NCI-H1105 (cell line): ENCODE measurements at places on chromosomes 11 and 22.

- DNase-seq: no peak
Measured at GRCh38 chr22:28017859-28018258, 98.8 kb upstream of the PITPNB start.

DNA sequence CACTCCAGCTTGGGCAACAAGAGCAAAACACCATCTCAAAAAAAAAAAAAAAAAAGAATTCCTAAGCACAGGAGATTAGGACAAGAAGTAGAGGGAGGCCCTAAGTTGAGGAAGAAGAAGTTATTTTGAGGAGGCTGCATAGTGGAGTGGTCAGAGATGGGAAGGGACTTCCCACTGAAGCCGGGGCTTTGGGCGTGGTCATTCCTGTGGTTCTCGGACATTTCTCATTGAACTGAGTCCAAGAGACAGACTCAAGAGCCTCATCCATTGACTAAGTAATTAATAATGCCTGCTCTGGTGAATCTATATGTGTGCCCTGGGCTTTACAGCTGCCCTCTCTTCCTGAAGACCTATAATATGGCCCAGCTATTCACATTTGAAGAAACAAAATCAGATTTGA, 53.2 kb upstream of the FTH1 start:
- no peak for DNase-seq

- no peak for DNase-seq
Measured at GRCh38 chr22:48844056-48844675, 983.5 kb downstream of the BRD1 start.

GRCh38 chr11:86678823-86679222, 6.4 kb upstream of the ME3 start:
- DNase-seq: no peak

DNA sequence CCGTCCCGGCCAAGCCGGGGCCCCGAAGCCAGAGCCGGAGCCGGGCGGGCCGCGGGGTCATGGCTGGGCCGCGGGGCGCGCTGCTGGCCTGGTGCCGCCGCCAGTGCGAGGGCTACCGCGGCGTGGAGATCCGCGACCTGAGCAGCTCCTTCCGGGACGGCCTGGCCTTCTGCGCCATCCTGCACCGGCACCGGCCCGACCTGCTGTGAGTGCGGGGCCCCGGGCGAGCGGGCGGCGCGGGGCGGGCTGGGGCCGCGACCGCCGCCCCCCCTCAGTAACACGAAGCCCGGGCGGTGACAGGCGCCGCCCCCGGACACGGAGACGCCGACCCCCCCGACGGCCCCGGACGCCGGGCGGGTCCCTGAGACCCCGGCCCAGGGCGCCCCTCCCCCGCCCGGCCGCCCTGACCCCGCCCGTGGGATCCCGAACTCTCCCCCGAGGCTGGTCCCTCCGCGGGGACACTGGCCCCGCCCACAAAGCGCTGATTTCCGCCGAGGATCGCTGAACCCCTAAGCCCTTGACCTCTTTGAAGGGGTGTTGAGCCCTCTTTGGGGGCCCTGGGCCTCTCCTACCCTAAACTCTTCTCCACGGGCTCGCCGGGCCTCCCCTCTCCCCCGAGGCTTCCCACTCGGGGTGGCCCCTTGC, 389 bp downstream of the MICALL1 start:
- no peak for DNase-seq

- no peak for DNase-seq
Measured at GRCh38 chr11:125768336-125769046, 10.1 kb downstream of the PATE2 start.

DNA sequence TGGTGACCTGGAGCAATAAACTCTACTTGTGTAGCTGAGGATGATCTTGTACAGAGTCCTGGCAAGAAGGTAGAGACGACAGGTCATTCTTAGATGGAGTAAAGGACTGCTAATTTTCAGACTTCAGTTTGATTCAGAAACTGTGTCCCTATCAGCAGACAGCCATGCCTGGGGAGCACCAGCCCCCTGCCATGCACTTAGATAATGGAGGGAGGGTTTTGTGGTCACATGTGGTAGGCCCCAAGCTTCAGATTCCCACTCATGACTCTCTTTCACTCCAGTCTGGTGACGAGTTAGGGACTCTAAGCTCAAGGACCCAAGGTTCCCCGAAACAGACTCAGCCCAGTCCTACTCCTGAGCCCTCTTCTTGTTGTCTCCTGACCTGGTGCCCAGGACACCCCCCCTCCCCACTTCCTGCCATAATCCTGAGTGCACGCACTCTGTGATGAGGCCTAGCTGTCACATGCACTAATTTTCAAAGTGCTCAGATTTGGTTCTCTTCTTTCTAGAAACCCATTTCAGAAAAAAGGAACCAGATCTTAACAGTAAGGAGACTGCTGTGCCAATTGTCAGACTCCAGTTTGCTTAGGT, 10.2 kb upstream of the AMPD3 start:
- DNase-seq: no peak

DNA sequence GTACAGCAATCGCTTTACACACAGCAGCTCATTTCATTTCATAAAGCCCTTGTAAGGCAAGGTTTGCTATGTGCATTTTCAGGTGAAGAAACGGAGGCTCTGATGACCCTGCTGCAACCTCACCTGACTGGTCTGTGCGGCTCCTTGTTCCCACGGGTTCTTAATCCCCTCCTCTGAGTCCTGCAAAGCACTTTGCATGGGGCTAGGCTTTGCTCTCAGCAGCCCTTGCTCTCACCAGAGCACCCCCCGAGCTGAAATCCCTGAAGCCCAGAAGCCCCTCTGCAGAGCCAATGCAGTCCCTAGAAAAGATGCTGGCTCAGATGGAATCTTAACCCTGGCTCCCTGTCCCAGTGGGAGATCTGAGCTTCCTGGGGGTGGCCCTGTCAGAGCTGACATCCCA, 11.0 kb upstream of the APOL6 start:
- DNase-seq: no peak

DNA sequence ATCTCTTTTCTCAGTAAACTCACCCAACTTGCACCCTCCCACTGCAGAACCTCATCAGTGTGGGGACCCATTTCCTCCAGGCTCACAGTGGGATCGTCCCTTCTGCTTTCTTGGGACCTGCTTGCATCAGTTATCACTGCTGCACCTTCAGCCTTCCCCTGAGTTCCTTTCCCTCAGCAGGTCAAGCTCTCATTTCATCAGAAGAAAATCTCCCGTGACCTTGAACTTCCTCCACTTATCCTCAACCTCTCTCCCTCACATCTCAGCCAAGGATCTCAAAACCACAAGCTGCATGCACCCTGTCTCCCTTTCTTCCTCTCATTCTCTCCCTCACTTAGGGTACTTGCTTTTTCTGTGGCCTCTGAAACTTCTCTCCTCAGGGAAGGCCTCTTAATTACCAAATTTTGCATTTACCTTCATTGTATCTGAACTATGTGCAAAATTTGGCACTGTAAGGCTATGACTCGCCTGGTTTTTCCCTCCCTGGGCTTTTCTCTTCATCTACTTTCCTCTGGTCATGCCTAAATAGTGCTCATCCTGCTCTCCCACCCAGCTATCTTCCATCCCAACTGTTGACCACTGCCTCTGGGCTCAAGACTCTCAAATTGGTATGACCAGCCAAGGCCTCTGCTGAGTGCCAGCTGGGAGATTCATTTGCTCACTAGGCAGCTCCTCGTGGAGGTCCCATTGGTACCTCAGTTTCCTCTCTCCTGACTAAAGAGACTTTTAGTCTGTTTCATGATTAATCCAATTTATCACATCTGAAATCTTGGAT, 2.7 kb upstream of the RCE1 start:
- DNase-seq: no peak

DNA sequence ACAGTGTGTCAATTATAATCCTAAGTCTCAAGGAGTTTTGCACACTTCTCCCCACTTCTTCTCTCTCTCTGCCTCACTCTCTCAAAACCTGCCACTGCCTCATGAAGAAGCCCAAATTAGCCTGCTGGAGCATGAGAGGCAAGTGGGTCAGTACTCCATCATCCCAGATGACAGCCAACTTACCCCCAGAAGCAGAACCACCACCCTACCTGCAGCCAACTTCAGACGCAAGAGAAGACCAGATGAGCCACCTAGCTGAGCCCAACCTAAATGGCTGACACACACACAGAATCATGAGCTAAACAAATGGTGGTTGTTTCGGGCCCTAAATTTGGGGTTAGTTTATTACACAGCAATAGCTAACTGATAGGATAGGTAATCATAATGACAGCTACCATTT, 61.2 kb downstream of the CD82 start:
- DNase-seq: no peak

- DNase-seq: no peak
Measured at GRCh38 chr11:34280945-34281872, 76.6 kb downstream of the ABTB2 start.

DNA sequence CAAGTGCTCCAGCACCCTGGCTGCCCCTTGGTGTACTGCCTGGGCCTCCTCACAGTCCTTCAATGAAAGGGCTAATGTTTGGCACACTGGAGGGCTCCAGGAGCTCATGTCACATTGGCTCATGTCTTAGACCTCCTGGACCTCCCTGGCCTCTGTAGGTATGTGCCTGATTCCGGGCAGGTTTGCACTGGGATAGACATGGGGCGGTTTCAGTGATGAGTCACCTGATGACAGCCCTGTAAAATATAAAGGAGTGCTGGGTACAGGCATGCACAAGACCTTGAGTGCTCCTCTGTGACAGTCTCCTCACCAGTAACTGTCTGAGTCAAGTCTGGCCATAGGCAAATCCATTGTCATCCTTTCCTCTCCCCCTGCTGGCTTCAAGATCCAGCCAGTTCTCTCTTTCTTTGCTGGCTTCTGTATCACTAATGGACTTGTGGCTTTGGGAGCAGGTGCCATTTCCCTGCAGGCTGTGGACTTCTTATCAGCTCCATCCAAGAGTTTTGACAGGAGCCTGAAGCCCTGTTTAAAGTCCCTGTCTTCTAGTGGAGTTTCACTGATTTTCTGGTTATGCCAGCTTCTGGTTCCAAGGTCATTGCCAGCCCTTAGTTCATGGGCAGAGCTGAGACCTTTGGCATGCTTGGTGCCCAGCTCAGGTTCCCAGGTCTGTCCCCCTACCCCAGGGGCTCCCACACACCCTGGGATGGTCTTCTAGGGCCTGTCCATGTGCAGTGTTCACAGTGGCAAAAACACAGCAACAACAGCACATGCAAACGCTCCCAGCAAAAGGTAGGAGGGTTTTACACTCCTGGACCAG, 22.7 kb upstream of the P2RY2 start:
- no peak for DNase-seq

GRCh38 chr22:31126128-31126868, 3.5 kb downstream of the INPP5J start:
- DNase-seq: no peak

DNA sequence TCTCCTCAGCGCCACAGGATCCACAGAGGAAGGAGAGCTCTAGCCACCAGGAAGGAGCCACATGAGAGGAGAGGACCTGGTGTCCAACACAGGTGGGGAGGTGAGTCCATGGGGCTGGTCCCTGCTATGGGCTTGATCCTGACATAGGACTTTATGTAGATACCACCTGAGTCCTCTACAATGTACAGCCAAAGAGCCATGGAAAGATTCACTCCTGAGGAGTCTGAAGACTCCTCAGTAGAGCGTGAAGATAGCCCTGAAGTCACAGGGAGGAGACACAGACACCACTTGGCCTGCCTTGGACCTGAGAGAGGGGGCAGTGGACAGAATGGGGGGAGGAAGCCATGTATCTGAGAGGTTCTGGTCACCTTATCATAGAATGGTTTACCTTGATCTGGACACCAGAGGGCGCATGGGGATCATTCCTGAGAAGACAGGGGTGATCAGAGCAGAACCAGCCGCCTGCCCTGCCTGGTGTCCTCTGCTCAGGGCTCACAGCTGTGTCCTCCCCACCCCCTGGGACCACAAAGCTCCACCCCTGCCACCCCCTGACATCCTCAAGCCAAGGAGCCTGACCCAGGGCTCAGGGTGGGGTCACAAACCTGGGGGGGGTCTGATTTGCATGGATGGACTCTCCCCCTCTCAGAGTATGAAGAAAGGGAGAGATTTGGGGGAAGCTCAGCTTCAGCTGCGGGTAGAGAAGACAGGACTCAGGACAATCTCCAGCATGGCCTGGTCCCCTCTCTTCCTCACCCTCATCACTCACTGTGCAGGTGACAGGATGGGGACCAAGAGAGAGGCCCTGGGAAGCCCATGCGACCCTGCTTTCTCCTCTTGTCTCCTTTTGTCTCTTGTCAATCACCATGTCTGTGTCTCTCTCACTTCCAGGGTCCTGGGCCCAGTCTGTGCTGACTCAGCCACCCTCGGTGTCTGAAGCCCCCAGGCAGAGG, 77.0 kb downstream of the ZNF280B start:
- DNase-seq: peak; percentile 36

DNA sequence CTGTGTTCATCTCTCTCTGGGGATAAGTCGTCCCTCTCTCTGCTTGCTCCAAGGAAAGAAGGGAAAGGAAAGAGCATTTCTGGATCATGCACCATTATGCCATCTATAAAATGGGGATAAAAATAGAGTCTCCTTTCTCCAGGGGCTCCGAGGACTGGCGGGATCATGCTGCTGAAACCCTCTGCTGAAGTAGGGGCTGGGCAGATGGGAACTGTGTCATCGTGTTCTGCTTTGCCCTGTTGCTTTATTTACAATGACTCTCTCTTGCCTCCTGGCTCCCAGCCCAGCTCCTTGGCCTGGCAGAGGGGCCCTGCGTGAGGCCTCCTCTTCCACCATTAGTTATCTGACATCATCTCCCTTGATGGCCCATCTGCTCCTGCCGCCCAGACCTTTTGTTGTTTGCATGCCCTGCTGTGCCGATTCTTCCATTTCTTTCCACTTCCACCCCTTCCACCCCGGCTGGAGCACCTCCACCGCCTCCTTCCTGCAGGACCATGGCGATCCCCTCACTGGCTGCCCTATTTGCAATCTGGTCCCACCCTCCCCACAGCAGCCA, 200.9 kb downstream of the MYO18B start:
- peak; percentile 80 for DNase-seq

DNA sequence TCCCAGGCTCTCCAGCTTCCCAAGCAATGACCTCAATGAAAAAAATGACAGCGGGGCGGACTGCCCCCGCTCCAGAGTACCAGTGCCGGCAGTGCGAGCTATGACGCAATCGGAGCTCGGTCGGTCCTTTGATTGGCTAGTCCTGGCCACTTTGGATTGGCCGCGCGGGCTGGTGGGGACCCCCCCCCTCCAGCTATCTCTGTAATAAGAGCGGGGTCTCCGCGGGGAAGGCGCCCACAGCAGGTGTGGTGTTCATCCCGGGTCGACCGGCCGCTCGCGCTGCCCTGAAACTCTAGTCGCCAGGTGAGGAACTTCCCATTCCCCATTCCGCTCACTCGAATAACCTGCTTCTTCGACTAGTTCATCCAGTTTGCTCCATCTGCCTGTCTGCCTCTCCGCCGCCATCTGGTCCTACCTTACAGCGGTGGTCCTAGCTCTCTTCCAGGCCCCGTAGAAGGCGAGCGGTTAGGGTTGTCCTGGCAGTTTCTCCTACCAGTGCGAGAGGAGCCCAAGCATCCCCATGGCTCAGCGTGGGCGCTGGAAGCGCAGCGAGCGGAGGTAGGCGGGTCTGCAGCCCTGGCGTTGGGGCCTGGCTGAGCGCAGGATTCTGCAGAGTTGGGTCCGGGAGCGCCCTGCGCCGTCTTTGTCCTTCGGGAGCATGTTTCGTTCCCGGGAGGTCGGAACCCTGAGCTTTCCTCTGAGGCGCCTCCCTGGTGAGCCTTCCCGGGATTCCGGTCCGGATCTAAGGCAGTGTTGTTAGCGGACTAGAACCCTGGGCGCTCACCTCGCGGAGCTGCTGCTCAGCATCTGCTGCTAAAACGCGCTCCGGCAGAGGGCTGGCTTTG, at the start of gene CALCB:
TSS of gene CALCB (plus strand) at position 233 of the 845 bp plus-strand sequence. CDS start 1,126 bp downstream, outside the sequence.
- peak; percentile 72 for DNase-seq

GRCh38 chr11:87125257-87125656, 87.5 kb downstream of the TMEM135 start:
- no peak for DNase-seq

GRCh38 chr11:86473991-86474833, 99.5 kb downstream of the CCDC81 start:
- no peak for DNase-seq
